ENCODE measurements at places on chromosomes 12 and 14.

- no peak for DNase-seq
Observed at GRCh38 chr14:49584058-49584457, 2.1 kb downstream of the RPS29 start.

GRCh38 chr12:5318874-5319273 is 113.0 kb upstream of the NTF3 start:
- no peak for DNase-seq

DNA sequence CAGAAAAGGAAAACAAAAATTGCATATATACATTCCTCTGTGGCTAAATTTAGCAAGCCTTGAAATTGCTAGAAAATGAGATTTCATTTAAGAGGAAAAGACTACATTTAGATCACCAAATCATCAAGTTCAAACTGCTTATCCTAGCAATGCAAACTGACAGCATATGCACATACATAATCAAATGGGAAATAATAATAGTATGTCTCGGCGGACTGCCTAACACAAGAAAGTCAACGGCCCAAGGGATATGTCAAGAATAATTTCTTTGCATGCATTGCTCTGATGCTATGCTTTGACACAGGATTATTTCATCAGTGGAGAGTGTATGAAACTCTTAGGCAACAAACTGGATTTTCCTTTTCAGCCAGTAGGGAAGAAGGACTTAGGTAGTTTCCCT is 107.9 kb downstream of the KCNC2 start:
- DNase-seq: no peak

- DNase-seq: no peak
Observed at GRCh38 chr12:68832504-68832867, 24.5 kb downstream of the MDM2 start.

- no peak for DNase-seq
Observed at GRCh38 chr12:92426332-92426731, 276.5 kb upstream of the PLEKHG7 start.

DNA sequence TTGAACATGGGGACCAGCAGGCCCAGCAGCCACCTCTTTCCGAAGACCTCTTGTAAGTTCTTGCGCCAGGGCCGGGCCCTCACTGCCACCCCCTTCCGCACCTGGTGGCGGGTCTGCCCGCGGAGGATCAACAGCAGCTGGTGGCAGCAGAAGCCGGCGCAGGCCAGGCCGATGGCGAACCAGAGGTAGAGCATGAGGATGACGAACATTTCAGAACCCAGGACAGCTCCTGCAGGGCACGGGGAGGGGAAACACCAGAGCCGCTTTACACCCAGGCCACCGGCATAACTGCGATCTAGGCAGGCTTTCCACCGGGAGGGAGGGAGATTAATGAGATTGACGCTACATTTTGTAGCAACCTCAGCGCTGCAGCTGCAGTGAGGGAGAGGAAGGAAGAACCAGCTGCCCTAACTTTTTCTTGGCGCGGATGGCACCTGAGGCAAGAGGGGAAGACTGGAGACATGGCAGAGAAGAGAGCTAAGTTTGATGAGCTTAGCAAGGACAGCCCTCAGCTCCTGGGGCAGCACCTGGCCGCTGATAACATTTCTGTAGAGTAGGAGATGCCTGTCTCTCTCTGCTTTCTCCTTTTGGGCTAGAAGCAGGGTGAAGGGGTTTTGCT is 7.8 kb downstream of the ZDHHC22 start:
- peak; percentile 62 for DNase-seq

DNA sequence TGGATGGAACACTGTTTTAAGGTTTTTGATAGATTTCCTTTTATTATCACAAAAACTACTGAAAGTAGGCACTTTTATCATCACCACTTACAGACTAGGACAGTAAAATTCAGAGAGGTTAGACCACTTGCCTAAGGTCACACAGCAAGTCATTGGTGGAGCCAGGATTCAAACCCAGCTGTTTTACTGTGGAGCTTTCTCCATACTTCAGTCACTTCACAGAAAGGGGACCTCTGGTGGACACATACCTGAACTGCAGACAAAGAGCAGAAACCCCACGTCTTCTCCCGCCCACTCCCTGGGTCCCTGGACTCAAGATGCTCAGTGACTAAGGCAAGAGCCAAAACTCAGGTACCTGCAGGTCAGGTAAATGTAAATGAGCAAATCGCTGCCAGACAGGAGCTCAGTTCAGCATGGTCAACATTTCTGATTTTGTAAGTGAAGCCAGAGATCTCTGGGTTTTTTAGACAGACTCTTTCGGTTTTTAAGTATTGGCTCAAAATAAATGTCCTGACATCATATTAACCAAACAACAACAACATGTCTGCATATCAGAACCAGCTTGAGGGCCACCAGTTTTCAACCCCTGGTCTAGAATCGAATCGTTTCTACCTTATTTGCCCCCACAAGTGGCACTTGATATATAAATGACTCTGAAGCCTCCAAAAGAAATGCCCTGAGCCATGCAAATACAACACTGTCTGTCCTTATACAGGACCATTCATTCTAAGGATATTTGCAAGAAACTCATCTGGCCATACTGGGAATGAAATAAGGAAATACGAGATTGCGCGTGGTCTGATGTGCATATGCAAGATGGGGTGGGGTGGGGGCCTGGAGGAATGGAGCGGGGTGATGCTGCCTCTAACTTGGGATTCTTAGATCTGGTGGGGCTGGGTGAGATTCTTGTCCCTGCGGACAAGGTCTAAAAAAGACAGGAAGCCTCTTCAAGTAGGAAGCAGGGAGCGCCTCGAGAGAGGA is 110.9 kb downstream of the KSR2 start:
- DNase-seq: peak; percentile 69

DNA sequence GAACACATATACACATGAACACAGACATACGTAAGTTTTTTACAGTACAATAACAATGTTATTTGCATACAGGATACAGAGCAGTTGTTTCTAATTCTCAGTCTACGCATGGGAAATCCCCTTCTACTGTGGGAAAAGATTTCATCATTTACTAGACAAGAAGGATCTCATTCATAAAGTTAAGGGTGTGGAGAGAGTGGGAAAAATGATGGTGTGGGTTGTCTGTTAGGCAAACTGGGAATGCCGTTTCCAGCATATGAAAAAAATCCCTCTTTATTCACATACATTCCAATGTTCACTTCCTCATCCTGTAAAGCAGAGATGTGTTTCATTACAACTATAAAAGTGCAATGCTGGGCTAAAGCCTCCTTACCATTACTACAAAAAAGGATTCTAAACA is 120.9 kb downstream of the SINHCAF start:
- DNase-seq: no peak

GRCh38 chr14:93655078-93655750 is 133.1 kb downstream of the PRIMA1 start:
- peak; percentile 64 for DNase-seq

DNA sequence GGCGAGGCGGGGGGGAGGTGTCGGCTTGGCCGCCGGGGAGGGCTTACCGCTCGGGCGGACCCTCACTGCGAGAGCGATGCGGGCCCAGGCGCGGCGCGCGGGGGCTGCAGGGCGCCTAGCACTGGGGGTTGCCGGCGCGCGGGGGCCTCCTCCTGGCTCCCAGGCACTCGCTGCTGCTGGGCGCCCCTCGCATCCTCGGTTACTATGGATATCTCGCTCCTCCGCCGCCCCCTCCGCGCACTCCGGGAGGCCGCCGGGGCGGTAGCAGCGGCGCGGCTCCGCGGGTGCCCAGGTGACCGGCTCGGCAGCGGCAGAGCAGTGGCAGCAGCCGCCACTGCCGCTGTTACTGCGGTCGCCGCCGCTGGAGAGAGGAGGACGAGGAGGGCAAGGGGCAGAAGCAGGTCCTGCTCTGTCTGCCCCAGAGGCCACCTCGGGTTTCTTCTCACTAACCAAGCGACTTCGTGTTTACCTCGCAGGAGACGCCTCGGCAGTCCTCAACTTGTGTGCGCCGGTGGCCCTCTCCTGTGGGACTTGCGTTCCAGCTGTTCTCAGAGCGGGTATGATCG is 250.1 kb downstream of the APAF1 start:
- peak; percentile 20 for DNase-seq

GRCh38 chr12:90013409-90013808 is 304.8 kb upstream of the ATP2B1 start:
- no peak for DNase-seq

- DNase-seq: no peak
Observed at GRCh38 chr12:2490831-2491230, 303.9 kb upstream of the FKBP4 start.

GRCh38 chr14:95164506-95164905 is 7.2 kb upstream of the DICER1 start:
- DNase-seq: no peak

DNA sequence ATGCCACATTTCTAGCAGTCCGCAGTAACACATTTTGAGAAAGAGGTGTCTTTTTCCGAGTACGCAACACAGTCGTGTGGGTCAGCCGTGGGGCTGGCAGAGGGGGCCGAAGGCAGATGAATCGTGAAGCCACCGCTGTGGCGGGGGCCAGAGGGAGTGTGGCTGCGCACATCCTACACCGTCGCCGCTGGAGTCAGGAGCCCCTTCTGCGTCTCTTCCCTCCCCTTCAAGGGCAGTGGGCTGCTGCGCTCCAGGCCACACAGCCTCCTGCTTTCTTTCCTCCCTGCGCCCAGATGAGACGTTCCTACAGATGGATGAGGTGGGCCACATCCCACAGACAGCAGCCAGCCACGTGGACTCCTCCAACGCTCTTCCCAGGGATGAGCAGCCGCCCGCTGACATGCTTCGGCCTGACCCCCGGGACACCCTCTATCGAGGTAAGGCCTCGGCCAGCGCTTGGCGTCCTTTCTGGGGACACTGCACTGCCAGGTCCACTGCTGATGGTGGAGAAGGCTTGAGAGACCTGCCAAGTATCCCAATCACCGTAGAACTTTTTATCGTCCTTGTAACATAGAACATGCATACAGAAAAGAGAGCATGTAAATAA is 89.8 kb downstream of the B4GALNT3 start:
- DNase-seq: no peak

DNA sequence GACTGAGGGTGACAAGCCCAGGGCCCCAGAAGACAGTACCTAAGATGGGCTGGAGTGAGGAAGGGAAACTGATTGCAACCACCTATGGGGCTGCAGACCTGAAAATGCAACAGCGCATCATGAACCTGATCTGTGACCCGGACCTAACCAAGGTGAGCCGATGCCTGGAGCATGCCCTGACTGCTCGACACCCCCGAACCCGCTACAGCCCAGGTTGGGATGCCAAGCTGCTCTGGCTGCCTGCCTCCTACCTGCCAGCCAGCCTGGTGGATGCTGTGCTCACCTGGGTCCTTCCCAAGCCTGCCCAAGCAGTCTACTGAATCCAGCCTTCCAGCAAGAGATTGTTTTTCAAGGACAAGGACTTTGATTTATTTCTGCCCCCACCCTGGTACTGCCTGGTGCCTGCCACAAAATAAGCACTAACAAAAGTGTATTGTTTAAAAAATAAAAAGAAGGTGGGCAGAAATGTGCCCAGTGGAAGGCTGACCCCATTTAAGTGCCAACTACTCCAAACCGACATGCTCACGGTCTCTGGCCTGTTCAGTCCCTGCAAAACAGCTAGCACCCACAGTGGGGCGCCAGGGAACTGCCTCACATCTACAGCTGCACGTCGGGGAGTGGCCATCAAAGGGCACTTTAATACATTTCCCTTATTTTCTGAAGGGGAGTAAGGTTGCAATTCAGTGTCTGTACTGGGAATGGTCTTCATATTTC is 4.2 kb downstream of the RDH5 start:
- peak; percentile 65 for DNase-seq

- DNase-seq: no peak
Observed at GRCh38 chr12:106380954-106381353, 23.4 kb downstream of the POLR3B start.

- DNase-seq: no peak
Observed at GRCh38 chr12:127655691-127656090, 611.3 kb upstream of the TMEM132C start.

GRCh38 chr12:6965026-6965661 is 5.3 kb downstream of the PHB2 start:
- DNase-seq: peak; percentile 81

DNA sequence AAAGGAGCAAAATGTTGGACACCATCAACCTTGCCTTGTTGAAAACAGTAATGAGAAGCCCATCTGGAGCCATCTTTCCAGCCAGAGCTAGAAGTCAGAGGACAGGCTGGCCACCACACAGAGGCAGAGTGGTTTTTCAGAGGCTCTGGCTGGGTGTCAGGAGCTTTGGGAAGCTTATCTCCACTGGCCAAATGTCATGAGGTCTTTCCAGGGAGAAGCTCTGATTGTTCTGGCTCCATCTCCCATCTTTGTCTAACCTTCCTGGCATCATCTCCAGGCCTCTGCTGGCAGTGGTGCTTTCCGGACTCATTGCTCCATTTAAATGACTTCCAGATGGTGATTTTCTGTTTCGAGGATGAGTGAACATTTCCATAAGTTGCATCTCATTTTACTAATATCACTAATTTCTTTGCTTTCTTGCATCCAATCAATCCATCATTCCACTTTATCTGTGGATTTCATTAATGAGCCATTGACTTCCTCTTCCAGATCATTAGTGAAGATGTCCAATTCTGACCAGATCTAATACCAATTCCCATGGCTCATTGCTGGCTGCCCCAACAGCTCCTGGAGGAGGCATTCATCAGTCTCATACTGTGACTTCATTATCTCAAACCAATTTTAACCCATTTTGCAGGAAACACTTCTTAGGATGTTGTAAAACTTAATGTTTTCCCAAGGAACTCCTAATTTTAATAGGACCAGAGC is 35.3 kb upstream of the TMTC1 start:
- DNase-seq: no peak

Data from HEK293T (cell line).